ENCODE measurements at places on chromosomes 7 and 10.

- no peak for DNase-seq
Observed at GRCh38 chr10:69332278-69333010, 54.1 kb downstream of the HK1 start.

- peak; percentile 49 for DNase-seq
Observed at GRCh38 chr10:91389636-91390512, 20.3 kb upstream of the HECTD2 start.

DNA sequence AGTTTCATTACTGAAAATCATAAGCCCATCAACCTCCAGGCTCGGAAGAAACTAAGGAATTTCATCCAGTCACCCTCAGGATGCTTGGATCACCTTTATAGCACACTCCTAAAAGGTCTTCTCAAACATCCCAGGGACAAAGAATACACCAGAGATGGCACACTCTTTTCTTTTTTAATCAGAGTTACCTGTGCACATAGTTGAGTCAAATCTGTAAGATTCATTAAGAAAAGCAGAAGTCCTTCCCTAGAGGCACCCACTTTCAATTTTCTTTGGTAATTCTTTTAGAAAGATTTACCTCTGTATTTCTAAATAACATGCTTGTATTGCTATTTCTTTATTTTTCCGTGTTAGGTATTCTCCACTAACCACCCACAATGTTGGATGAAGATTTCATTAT, 50.6 kb upstream of the IL6 start:
- DNase-seq, result no peak

GRCh38 chr10:130127364-130128061, 8.7 kb upstream of the GLRX3 start:
- peak; percentile 50 for DNase-seq

GRCh38 chr10:62733654-62734293, 70.7 kb upstream of the ADO start:
- DNase-seq, result no peak

DNA sequence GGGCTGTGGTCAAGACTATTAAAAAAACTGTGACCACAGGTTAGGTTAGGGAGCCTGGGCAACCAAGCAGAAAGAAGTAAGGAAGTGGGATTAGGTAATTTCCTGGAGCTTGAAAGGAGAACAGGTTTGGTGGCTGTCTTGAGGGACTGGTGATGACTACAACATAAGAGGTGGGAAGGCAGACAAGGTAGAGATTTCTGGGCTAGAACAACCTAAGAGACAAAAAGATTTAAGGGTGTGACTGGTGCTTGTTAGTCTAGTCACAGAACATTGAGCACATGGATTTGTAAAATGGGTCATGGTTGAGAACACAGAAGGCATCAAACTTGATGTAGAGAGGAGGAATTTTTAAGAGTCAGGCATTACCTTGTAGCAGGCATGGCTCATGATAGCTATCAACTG, 123.7 kb upstream of the ASAH2 start:
- DNase-seq, result no peak

DNA sequence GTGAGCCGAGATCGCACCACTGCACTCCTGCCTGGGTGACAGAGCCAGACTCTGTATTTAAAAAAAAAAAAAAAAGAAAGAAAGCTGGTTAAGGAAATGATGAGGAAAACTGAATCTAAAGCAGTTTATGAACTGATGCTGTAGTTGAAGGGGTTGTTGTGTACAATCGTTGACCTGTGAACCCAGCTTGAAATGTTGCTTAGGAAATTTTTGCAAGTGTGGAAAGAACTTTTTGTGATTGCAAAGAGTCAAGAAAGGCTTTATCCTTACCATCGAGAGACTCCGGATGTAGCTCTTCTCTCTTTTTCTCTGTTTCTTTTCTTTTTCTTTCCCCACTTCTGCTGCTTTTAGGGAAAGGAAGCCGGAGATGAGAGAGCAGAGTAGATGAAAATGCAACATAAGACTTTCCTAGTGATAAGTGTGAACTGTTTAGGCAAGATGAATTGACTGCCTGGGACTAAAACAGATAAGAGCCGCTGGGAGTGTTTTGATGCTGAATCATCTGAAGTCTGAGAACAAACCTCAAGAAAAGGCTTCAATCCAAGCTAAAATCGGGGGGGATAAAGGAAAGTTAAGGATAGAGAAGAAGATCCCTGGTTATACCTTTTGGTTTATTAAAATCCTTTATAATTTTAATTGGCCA, 69.0 kb downstream of the TAF3 start:
- DNase-seq, result no peak

GRCh38 chr7:158699341-158699740, 5.3 kb downstream of the NCAPG2 start:
- DNase-seq, result no peak

DNA sequence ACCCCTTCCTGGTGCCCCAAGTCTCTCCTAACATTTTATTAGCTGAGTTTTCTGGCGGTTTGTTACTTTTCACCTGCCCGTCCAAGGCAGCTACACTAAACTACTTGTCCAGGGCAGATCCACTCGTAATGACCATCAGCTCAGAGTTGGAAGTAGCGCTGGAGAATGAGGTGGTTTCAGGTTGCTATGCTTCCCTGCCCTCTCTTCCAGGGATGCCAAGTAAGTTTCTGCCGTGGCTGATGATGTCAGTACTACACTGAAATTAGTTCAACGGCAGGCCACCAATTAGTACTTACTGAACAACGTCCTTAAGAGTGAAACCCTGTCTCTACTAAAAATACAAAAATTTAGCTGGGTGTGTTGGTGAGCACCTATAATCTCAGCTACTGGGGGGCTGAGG, 55.2 kb downstream of the DIP2C start:
- DNase-seq, result no peak

GRCh38 chr10:18424200-18424599, 227.2 kb downstream of the NSUN6 start:
- DNase-seq, result no peak

GRCh38 chr7:49400891-49401550, 372.4 kb upstream of the VWC2 start:
- DNase-seq, result no peak

GRCh38 chr7:123494193-123494796, 40.1 kb downstream of the IQUB start:
- DNase-seq, result peak; percentile 12

DNA sequence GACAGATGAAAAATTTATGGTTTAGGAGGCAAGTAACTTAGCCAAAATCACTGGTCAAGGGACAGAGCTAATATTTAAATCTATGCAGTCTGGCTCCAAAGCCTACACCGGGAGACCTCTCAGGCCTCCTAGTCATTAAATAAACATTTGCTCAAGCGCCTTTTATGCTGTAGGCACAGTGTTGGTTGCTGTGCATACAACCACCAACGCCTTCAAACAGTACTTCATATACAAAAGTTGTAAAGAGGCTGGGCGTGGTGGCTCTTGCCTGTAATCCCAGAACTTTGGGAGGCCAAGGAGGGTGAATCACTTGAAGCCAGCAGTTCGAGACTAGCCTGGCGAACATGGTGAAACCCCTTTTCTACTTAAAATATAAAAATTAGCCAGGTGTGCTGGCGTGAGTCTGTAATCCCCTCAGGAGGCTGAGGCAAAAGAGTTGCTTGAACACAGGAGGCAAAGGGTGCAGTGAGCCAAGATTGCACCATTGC, 159.8 kb downstream of the MAGI2 start:
- no peak for DNase-seq

DNA sequence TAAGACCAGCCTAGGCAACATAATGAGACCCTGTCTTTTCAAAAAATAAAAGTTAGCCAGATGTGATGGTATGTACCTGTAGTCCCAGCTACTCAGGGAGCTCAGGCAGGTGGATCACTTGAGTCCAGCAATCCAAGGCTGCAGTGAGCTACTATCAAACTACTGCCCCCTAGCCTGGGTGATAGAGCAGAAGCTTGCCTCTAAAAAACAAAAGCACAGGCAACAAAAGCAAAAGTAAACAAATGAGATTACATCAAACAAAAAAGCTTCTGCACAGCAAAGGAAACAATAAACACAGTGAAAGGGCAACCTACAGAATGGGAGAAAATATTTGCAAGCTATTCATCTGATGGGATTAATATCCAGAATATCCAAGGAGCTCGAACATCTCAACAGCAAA, 65.4 kb downstream of the FANK1 start:
- no peak for DNase-seq

DNA sequence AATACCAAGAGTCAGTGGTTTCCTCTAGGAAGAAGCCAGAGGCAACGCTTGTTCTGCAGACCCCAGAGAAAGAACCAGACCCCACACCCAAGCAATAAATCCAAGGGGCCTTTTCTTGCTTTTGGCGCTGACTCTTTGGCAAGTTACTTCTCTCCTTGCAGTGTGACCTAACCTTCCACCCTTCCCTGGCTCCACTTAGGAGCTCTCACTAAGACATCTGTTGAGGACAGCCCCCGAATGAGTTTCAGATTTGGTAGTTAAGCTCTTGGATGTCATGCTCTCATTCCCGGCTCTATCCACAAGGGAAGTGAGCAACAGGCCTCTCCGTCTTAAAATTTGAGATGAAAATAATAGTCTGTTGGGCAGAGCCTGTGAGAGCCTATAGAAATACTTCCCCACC, 50.6 kb upstream of the FAM204A start:
- no peak for DNase-seq

DNA sequence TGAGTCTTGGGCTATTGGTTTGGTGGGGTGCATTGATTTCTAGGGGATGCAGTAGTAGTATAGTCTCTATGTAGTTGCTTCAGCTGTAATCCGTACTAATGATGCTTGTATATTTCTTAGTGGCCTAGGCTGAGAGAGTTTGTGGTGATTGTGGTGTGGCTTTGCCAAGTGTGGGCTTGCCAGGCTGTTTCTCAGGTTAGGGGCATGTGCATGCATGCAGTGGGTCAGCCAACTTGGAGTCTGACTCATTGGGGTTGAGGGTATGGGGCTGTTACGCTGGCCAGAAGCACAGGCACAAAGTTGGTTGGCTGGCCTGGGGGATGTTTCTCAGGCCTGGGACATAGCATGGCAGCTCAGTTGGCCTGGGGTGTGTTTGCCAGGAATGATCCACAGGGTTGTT, 25.7 kb upstream of the PLA2G12B start:
- DNase-seq, result no peak

DNA sequence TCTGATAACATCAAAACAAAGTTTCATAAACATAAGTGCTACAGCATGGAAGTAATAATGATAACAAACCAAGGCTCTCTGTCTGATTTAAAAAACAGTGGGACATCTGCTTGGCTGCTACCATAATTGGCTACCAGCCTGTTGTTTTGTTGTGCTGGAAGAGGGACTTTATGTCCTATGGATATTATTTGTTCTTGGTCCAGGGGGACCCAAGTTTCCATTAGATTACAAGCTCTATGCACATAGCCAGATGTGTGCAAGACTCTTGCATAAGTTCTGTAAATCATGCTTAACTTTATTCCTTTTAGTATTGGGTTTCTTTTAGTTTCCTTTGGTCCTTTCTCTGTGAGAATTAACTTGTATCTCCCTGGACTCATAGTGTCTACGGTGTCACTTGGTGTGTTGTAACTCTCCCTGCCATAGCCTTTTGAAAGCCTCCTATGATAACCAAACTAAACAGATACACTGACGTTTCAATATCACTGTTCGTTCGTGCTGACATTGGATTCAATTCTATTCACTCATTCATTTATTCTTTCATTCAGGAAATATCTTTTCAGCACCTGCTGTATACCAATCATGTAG, 41.4 kb upstream of the CD36 start:
- no peak for DNase-seq

DNA sequence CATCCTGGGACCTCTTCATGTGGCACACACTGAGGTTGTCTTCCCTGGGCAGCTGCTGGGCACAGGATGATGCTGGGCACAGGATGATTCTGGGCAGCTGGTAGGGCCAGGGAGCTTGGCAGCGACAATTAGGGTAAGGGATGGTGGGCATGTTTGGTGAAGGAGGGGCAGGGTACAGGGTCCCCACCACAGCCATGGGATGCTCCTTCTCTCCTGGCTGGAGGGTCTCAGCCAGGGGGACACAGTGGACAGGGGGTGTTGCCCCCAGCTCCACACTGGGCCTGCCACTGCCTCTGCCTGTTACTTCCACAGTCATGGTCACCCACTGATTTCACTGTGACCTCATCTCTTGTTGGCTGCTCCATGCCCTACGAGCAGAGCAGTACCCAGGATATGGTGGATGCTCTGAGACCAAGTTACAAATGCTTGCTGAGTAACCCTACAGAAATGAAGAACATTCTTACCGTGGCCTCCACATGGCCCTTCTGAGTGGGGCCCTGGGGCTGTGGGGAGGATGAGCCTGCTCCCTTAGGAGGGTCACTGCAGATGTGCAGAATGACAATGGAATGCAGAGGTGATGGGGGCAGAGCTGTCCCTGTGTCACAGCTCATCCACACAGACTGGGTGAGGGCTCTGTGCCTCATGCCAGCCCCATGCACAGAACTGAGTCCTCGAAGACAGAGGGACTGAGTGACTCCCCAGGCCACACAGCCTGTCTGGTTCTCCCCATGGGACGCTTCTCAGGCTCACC, 28.4 kb upstream of the RET start:
- no peak for DNase-seq

DNA sequence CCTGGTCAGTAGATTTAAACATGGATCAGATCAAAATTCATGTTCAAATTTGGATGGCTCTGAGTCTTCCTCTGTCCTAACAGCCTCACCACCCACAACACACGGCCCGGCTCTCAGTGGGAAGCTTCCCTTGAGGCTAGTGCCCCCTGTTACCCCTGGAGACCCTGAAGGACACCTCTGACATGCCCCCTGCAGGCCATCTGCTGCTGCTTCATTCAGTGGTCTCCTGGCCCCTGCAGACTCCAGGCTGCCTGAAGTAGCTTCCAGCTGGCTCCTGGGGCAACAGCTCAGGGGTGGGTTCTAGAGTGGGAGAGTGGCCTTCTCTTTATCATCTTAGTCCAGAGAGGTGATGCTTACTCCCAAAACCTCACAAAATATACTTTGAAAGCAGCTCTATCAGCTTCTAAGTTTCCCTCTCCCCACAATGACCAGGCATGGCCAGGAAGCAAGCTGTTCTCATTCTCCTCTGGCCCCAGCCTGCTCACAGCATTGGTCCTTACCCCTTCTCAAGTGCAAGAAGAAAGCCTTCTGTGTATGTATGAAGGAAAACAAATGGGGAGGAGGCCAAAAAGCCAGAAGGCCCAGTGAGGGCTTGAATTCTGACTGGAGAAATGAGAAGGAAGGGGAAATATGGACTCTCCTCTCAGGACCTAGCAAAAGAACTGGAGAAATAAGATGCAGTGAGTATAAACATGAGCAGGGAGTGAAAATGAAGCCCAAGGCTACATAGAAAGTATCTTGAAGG, 189.6 kb upstream of the INHBA start:
- no peak for DNase-seq
